Activated naive CD8-positive, alpha-beta T cell treated with anti-CD3 and anti-CD28 coated beads for 36 hours (primary cell): ENCODE measurements at places on chromosomes 16 and 17. TPM values are rescaled to one million over a fixed set of nuclear protein-coding genes. Genes with fewer than 3 reads are reported as not detected.

Gene CCL14
- not detected for total RNA-seq

Gene C16orf46
- total RNA-seq, result 0.36 TPM

- no peak overlapping the region for H3K27ac ChIP-seq
- DNase-seq, result no peak
- no peak overlapping the region for H3K4me3 ChIP-seq
- H3K4me1 ChIP-seq, result no peaks in the 10 kb centered on the region
Measured at GRCh38 chr16:89779909-89780305, 36.5 kb downstream of the FANCA start.

Gene SLC12A3
- not detected for total RNA-seq

Gene CLDN7
- 1.6 TPM for total RNA-seq

- H3K36me3 ChIP-seq, result no peaks in the 10 kb centered on the region
- H3K27ac ChIP-seq, result no peak overlapping the region
- no peaks in the 10 kb centered on the region for H3K4me1 ChIP-seq
- no peak for DNase-seq
- no peak overlapping the region for H3K4me3 ChIP-seq
Measured at GRCh38 chr16:7957151-7957550, 624.5 kb downstream of the RBFOX1 start.

DNA sequence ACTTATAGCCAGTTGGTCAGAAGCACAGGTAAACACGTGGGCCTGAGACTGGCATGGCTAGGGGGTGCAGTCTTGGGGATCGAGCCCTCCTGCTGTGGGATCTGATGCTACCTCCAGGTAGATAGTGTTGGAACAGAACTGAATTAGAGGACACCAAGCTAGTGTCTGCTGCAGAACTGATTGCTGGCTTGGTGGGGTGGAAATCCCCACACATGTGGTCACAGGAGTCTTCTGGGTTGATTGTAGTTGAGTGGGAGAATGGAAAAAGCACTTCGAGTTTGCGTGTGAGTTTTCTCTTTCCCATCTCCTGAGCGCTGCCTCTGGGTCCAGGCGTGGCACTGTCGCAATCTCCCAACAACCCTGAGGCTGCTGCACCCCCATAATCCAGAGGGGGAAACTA is 8.0 kb upstream of the SPATA32 start:
- peaks cover 21% of the 10 kb centered on the region for H3K4me1 ChIP-seq
- H3K36me3 ChIP-seq, result peaks cover 21% of the 10 kb centered on the region
- H3K27ac ChIP-seq, result peak overlapping the region; percentile 78
- H3K4me3 ChIP-seq, result no peak overlapping the region
- no peaks in the 10 kb centered on the region for H3K27me3 ChIP-seq

GRCh38 chr16:2739625-2740430 is 12.6 kb upstream of the SRRM2 start:
- no peaks in the 10 kb centered on the region for H3K36me3 ChIP-seq
- H3K4me3 ChIP-seq, result no peak overlapping the region

Gene CD79B
- total RNA-seq, result 30.5 TPM

GRCh38 chr17:58985367-58985766 is 121.3 kb downstream of the TRIM37 start:
- no peak overlapping the region for H3K4me3 ChIP-seq
- no peaks in the 10 kb centered on the region for H3K27me3 ChIP-seq
- H3K27ac ChIP-seq, result no peak overlapping the region
- H3K4me1 ChIP-seq, result peaks cover 7% of the 10 kb centered on the region
